BJ (cell line): ENCODE measurements at places on chromosomes 7 and 10.

GRCh38 chr7:148962823-148963582 lies 65.3 kb downstream of the PDIA4 start:
- no peak for DNase-seq

DNA sequence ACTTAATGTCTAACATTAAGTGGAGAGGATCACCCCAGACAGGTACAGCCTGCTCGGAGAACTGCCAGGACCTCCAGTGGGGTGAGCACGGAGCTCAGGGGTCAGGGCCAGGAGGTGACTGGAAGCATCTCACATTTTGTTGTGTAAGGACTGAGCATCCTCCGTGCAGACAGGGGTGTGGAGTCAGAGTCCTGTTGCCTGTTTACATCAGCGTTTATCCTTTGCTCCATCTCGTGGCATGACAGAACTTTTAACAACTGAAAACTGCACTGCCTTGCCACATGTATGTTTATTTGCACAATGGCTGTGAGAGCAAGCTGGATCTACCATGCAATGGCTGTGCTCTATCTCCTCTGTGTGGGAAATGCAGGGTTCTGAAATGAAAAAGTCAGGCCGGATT lies 175.4 kb upstream of the AKR1E2 start:
- DNase-seq, result peak; percentile 14

- DNase-seq, result peak; percentile 4
Observed at GRCh38 chr10:86684331-86685097, 16.2 kb downstream of the LDB3 start.

- no peak for DNase-seq
Observed at GRCh38 chr7:41247143-41247865, 455.6 kb downstream of the INHBA start.

DNA sequence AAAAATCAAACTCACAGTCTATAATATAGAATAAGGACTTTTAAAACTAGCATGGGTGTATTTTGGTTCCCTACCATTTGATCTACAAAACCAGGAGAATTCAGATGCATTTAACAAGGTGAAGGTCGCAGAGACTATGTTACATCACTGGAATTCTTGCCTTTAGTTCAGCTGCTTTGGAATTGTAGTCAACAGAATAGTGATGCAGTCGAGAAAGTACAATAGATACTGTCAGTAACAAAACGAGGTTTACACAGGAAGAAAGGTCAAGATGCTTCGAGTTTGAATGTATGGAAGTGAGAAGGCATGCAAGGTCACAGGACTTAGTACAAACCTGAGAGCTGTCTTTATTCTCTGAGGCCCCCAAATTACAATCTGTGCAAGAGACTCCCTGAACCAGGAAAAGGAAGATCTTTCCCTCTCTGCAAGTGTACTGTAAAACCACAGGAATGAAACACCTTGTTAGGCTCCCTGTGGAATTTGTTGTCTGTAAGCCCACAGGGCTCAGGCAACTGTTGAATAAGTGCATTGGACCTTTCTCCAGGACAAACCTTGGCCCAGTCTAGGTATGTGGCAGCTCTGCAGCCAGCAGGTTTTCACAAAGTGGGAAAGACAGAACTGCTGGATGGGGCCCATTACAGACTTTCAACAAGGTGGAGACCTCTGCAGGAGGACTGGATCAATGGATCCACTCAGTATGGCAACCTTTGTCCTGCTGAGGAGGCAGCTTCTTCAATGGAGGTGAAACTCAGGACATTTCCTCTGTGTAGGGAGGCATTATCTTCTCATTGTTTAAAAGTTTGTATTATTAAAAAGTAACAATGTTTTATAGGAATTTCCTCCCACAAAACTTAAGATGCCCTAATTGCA lies 101.1 kb upstream of the GSDME start:
- DNase-seq, result no peak

- no peak for DNase-seq
Observed at GRCh38 chr7:29196971-29197595, 2.5 kb downstream of the CHN2 start.

DNA sequence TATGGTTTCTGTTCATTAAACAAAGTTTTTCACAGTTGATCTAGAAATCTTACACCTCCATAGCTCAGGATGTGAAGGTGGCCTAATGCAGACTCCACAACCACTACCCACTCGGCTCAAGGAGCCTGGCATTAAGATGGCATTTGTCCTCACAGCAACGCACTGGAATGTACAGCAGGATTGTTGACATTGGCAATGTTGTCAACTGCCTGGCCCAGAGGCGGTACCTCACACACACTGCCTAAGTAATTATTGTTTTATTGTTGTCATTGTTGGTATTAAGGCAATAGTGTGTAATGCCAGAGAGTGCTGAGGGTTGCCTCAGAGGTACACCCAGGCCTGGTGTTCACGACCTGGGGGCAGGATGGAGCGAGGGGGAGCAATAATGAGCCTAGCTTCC lies 38.3 kb downstream of the LRRC18 start:
- DNase-seq, result no peak

GRCh38 chr7:55094092-55094690 lies 75.4 kb downstream of the EGFR start:
- DNase-seq, result no peak
